Cardiac septum (tissue), 1 donor: ENCODE measurements at places on chromosomes 4 and X.

- DNase-seq, result no peak
These were observed 20.0 kb downstream of the RHOH start for GRCh38 chr4:40216622-40217366.

- DNase-seq, result no peak
These were observed 60.3 kb upstream of the DIPK2B start for GRCh38 chrX:45261005-45261404.

DNA sequence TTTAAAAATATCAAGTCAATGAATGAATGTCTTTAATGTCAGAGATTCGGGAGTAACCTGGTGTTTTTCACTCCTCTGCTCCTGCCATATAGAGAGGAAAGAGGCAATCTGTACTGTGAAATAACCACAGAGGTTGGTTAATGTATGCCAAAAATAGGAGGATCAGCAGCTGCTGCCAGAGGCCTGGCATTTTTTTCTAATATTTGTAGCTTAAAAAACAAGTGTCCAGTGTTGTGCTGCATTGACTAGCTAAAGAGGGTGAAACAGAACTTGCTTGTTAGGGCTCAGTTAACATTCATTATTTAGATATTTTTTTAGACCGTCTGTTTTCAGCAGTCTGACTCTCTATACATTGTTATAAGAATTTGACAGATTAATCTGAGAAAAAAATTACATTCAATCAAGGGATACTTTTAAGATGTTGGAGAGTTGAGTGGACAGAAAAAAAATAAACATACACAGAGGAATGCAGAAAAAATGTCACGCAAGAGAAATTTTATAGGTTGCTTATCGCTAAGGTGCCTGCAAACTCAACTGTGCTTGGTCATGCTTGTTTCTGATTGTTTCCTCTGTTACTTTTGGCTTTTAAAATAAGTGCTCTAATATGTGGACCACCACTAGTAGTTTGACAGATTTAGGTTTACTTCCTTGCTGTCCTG is 392.3 kb upstream of the GALNT7 start:
- DNase-seq, result no peak

DNA sequence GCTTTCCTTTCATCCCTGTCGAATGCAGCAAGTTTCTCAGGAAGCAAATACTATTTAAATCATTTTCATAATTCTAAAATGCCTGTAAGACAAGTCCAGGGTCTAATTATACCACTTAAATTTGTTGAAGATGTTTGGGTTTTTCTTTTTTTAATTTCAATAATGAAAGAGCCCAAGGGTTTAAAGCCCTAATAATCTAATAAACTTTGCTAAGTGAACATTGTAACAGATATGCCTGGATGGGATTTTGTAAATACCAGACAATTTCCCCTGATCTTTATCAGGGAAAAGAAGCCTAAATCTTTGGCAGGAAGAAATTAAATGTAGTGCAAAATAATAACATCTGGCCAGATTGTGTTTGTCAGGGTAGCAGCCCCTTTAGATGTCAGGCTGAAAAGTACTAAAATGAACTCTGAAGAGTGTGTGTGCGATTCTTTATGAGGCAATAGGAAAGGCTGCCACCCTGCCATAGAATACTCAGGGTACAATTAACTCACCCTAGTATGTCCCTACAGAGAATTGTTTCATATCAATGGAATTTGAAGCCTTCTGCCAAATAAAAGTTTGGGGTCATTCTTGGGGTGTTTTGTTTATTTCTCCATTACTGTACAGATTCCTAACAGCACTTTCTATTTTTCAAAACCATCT is 45.6 kb downstream of the GPC3 start:
- no peak for DNase-seq

DNA sequence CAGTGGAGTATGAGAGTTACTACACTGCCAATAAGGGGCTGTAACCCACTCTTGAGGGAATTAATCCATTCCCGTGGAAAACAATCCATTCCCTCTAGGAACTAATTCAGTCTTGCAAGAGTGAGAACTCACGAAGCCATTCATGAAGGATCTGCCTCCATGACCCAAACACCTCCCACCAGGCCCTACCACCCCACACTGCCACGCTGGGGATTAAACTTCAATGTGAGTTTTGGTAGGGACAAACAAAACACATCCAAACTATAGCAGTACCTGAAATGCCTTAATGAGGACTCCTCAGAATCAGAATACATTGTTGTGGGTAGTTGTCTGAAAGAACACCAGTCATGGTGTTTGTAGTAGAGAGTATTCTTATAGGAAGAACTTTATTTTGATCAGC is 19.2 kb downstream of the PAGE4 start:
- DNase-seq, result no peak
